ENCODE measurements at places on chromosomes 5 and 9. TPM values are rescaled to one million over a fixed set of nuclear protein-coding genes. Genes with fewer than 3 reads are reported as not detected.

PCDHA6 gene
- total RNA-seq, result 0.96 TPM

CORO2A gene
- total RNA-seq, result 38.8 TPM

HSPB3 gene
- 0.68 TPM for total RNA-seq

EIF4E1B gene
- total RNA-seq, result not detected

LHX3 gene
- total RNA-seq, result not detected

CCDC171 gene
- 4.5 TPM for total RNA-seq

DNA sequence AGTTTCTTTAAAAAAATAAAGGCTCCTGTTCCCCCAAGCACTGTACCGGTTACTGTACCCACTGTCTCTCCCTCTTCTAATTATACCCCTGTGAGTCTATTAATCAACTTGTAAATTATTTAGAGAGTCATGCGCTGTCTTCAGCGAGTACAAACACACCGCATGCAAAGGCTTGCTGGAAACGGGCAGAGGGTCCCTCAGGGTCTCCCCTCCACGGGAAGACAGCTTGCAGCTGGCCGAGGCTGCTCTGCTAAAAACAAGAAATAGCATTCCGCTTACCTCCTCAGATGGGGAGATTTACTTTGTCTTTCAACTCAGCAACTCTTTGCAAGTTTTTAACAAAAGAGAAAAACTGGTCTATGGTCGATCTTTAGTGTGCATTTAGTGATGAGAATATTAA lies 71.8 kb downstream of the AK8 start:
- no peak for DNase-seq

DNA sequence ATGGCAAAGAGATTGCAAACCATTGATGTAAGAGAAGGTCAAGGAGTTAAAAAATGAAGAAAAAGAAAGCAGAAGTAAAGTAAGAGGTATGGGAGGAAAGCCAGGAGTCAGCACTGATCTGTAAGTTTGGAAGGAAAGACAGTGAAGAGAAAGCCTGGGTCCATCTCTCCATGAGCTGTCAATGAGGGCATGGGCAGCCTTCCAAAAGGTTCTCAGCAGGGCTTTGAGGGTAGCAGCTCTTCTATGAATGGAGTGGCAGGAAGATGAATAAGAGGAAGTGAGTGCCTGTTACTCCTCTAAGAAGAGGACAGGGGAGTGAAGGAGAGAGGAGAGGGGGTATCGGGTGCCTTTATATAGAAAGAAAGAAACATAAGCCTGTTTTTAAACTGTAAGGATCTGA lies 97.1 kb downstream of the ADCY2 start:
- no peak for DNase-seq

- DNase-seq, result no peak
These were observed 46.2 kb upstream of the TUSC1 start for GRCh38 chr9:25724424-25724823.

GRCh38 chr5:10109299-10109698 lies 140.4 kb downstream of the ATPSCKMT start:
- no peak for DNase-seq

DNA sequence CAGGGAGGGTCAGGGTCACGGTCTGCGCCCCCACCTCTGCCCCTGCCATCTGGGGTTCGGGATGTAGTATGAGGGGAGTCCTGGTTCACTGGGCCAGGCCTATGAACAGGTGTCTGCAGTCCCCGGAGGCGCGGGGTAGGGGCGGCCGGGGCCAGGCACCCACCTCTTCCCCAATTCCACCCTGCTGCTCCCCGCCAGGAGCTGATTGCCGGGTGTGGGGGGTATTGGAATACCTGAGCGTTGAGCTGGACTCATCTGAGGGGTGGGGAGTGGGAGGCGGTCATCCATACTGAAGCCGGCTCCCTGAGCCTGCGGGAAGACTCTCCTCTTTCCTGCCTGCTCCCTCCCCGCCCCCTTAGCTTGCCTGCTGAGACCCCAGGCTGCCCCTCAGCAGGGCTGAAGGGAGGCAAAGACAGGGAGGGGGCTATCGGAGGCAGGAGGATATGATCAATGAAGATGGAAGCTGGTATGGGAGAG lies 679 bp downstream of the SLC6A7 start:
- no peak for DNase-seq

- DNase-seq, result no peak
These were observed 130.2 kb downstream of the MED10 start for GRCh38 chr5:6248132-6248531.

DNA sequence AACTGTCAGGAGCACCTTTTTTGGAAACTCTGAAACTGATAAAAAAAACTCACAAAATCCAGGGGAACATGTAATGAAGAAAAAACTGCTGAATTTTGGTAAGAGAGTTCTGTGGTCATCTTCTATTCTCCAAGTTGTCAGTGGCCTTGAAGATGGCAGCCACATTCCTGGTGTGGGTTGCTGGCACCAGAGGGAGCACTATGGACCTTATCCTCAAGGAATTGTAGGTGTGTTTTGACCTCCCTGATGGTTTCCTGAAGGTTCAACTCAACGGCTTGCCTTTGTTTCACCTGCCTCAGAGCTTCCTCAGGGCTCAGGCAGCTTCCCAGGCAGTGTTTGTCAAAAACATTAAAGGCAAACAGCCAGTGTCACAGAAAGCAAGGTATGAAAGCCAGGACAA lies 2.2 kb upstream of the SLC38A9 start:
- no peak for DNase-seq

- peak; percentile 52 for DNase-seq
These were observed 8.3 kb downstream of the CDK5RAP2 start for GRCh38 chr9:120571443-120572257.

DNA sequence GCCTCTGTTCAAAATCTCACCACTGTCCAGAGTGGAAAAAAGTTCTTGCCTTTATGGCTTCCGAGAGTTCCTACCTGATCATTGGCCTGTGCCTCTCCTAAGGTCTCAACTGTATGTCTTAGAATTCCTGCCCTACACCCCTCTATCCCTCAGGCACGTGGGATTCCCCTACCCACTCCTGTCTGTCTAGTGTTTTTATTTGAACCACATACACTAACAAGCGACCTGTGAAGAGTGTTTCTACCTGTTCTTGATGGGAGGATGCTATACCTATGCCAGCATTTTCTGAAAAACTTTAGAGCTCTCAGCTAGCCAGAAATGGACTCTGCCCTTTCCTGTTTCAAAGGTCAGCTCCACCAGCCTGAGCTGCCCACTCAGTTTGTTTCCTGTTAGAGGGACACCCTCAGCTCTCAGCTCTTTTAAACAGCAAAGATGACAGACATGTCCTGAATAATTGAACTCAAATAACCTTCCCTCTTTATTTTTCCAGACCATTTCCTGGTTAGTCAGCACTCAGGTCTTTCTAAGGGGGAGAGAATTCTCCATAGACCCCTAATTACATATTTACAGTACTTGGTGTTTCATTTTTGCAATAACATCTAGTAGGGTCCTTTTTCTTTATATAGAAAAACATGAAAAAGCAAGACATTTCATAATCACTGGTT lies 214.8 kb downstream of the AOPEP start:
- no peak for DNase-seq
